CD8-positive, alpha-beta T cell (primary cell): ENCODE measurements at places on chromosomes 6 and 20.
A peak's percentile ranks its signal among the peaks of the same experiment; 100 is the strongest.

- no peak for DNase-seq
Observed at GRCh38 chr6:14501240-14501639, 383.7 kb downstream of the CD83 start.

DNA sequence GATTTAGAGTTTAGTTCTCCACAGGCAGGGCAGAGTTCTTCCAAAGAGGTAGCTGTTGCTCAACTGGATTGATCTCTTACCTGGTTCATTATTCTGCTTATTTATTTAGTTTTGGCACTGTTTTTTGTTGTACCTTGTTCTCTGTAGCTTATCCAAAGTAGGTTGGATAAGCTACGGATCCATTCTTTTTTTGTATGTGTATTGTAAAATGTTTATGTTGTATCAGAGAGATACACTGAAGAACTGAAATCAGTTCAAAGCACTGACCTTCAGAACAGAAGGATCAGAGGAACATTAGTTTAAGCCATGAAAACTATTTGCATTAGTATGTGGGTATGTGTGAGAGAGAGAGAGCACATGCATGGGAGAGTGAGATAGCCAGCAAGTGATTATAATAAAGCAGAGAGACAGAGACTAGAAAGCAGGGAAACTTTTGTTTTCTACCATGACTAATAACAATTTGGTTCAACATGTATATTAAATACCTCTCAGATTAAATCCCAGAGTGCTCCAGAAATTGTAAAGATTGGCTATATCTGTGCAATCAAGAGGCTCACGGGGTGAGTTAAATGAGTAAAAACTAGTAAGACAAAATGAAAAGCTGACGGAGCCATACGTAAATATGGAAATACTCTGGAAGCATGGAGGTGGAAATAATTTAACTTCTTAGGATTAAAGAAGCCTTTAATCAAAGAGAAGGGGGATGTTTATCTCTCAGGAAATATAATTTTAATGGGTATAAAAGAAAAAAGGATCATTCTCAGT lies 40.2 kb downstream of the ITCH start:
- no peak for DNase-seq

DNA sequence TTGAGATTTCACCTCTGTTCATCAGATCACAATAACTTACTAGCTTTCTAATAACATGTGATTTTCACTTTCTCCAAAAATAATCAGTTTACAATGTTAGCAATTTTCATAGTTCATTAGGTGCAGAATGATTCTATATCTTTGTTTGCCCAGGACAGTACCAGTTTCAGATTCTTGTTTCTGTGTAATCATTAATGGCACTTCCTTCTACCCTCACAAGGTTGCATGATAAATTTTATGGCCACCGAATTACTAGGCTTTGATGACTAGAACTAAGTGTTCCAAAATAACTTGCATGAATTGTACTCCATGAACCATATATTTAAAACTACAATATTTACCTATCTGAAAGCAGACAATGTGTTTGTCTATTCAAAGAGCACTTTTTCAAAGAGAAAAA lies 442.3 kb downstream of the EPHA7 start:
- DNase-seq: no peak

- no peak for DNase-seq
Observed at GRCh38 chr6:41692730-41693129, 42.7 kb downstream of the TFEB start.

GRCh38 chr20:44731657-44732056 lies 14.0 kb upstream of the KCNK15 start:
- no peak for DNase-seq

DNA sequence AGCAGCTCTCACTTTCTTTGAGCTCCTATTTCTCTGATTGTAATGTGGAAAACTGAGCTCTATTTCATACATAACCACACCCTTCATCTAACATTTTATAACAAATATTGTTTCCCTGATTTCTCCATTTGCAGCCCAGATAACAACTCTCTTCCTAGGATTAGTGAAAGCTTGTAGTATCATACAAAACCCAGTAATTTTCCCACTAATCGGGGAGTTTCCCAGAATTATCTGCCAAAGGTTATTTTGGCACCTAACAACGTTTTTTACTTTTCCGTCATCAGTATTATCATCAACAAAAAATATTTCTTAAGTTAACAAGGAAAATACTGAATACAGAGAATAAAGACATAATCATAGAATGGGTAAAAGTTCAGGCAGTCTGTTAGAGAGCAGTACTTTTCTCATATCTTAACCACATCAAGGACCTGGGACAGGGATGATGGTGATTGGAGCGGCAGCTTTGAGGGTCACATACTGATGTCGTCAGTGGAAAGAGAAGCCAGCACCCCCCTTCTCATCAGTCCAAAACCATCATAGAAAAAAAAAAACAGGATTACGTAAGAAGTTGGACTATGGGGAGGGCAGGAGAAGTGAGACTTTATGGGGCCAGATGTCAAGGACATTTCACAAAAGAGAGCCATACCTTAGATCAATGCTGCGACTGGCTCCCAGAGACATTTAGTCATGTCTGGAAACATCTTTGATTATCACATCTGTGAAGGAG lies 166.1 kb upstream of the TNFAIP3 start:
- DNase-seq: no peak

DNA sequence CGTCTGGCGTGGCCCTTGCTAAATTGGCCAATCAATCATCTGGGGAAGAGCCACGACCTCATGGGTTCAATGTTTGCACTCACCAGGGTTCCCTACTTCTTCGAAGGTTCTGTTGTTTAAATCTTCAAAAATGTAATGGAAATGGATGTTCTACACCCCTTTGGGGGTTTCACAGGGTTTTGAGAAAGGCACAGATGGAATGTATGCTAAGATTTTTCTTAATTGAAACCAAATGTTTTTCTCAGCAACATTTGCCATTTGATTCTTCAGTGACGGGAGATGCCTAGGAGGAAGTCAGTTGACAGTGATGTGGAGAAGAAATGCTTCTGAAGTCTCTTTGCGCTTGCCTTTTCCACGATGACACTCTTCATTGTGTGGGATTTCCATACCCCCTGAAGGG lies 312.3 kb downstream of the ESR1 start:
- DNase-seq: no peak

DNA sequence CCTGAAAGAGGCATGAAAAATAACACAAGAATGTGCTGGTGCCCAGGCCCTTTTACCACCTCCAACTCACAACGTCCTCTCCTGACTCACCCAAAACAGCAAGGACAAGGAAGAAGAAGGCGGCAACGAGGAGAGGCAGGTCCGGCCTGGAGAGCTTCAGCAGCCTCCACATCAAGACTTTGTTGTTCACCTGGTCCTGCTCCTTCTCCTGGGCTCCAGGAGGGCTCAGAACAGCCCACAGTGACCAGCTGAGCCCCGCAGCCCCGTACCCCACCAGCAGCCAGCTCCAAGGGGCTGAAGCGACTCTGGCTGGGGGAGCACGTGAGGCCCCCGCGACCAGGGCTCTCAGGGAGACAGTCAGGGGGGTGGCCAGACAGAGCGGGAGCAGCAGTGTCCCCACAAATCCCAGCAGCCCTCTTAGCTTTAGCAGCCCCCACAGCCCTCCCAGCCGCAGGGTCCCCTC lies 857 bp downstream of the TAP2 start:
- no peak for DNase-seq

GRCh38 chr6:30960907-30961673 lies 20.3 kb downstream of the MUCL3 start:
- DNase-seq: no peak

DNA sequence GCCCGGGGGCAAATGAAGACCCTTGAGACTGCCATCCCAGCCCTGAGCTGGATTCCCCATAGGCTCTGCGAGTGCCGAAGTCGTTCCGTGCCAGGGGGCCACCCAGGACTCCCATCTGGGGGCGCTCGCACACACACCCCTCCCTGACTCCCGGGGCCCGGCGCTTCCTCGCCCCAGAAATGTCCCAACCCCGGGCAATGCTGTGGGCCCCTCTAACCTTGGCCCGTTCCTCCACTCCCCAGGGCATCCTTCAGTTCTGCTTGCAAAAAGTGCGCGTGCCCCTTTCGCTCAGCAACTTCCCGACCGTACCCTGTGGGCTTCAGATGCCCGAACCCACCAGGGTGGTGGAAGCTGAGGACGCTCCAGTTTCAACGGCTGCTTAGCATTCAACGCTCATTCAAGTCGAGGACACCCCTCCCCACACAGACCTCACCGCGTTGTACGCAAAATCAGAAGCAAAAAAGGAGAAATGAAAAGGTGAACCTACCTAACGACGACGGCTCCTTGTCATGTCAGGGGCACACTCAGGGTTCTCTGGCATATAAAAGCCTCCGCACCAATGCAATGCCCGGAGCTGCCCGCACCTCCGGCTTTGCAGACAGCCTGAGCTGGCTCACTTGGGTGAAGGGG lies 25.3 kb downstream of the RIPOR2 start:
- peak; percentile 50 for DNase-seq

GRCh38 chr6:165729307-165729936 lies 66.4 kb upstream of the PDE10A start:
- no peak for DNase-seq

DNA sequence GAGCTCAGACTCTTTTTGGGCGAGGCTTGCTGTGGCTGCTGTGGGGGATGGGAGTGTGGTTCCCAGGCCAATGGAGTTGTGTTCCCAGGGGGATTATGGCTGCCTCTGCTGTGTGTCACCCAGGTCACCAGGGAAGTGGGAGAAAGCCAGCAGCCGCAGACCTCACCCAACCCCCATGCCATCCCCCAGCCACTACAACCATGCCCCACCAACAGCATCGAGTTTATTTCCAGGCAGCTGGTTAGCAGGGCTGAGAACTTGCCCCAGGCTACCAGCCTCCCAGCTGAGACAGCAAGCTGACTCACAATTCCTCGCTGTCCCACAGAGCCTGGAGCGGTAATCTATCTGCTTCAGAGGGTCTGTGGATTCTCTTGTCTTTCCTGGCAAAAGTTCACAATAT lies 331.7 kb downstream of the FRK start:
- no peak for DNase-seq

- no peak for DNase-seq
Observed at GRCh38 chr20:14727485-14728150, 390.2 kb upstream of the FLRT3 start.

DNA sequence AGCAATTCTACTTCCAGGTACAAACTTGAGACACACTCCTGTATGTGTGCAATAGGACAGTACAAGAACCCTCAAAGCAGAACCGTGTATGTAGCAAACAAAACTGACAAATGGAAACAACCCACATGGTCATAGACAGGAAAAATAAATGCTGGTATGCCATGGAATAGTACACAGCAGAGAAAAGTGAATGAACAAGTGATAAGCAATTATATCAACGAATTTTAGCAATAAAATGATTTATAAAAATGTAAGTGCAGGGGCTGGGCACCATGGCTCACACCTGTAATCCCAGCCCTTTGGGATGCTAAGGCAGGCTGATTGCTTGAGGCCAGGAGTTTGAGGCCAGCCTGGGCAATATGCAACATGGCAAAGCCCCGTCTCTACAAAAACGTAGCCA lies 9.3 kb downstream of the RIPOR3 start:
- DNase-seq: no peak

- DNase-seq: no peak
Observed at GRCh38 chr20:43191143-43191542, 1.4 kb upstream of the PTPRT start.

DNA sequence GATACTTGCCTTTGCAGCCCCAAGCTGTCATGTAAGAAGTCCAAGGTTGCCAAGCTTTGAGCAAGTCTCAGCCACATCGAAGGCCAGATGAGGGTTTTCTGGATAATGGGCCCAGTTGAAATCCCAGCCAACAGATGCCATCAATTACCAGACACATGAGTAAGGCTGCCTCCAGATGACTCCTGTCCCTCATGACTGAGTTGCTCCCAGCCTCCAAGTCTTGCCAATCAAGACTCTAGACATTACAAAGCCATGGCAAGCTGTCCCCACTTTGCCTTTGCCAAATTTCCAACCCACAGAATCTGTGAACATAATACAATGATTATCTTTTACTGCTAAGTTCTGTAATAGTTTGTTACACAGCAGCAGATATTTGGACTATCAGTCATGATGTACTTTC lies 76.8 kb upstream of the ARMC2 start:
- DNase-seq: no peak

DNA sequence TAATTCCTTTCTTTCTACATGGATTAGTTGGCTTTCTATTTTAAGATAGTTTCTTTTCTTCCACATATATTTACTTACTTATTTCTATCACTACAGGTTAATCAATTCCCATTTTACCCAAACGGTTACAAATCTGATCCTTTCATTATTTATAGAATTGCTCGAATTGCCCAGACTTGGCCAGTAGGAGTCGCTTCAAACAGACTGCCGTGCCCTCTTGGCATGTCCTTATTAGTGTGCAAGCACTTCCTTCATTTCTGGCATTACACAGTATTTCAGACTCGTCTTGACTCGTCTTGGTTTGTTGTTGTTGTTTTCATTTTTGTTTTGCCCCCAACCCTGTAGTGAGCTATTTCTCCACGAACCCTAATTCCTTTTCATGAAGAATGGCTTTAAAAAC lies 74.6 kb downstream of the SAMD3 start:
- no peak for DNase-seq

GRCh38 chr20:23267909-23268308 lies 82.7 kb upstream of the NXT1 start:
- no peak for DNase-seq

DNA sequence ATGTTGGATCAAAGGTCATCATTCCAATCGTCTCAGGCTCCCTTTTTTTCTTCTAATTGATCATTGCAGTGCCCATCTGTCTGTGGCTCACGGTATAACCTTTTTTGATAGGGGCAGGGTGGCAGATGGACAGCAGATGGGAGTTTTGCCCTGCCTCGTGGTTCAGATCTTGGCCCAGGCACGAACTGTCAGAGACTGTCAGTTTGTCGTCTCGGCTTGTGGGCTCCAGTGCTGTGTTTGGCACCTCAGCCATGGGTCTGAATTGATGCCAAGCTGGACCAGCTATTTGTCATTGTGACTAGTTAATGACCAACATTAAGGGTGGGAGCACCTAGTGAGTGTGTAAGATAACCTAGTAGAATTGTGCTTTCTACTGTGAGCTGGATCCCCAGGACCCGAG lies 197.6 kb downstream of the PRL start:
- no peak for DNase-seq

DNA sequence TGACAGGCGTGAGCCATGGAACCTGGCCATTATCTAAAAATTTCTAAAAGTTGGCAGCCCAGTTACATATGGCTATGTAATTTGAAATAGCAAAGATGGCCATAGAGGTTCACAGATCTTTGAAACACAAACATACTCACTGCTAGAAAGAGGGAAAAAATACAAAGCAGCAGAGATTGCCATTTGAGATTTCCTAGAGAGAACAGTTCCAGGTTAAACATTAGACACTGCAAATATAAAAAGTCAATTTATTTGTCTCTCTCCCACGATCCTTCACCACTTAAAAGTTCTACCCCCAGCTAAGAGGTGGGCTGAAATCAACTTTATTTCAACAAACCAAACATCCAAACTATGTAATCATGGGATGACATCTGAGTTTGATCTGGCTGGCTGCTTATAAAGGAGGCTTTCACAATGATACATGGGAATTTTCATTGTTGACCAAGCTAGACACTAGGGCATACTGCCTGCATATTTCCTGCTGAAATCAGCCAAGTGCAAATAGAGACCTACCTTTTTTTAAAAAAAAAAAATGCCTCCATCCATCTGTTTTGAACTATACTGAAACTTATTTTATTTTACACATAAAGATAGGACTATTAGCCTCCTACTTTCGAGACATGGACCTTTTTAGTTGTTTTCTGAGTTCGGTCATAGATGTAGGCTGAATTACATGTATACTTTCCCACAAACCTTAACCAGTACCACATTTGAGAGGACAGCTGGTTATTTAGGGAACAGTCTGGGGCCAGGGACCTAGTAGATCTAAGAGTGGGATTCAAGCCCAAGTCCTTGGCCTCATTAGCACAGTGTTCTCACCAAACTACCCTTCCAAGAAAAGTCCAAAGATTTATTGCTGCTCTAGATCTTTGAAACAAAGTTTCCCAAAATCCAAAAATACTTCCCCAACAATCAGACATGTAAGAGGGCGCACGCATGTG lies 16.6 kb downstream of the DCDC2 start:
- DNase-seq: no peak
